Testis (tissue), 5 donors: ENCODE measurements at places on chromosomes 3 and 15.

- DNase-seq = no peak
Observed at GRCh38 chr3:65712140-65712539, 326.6 kb downstream of the MAGI1 start.

- no peak for DNase-seq
Observed at GRCh38 chr3:46943237-46944187, 33.0 kb downstream of the CCDC12 start.

DNA sequence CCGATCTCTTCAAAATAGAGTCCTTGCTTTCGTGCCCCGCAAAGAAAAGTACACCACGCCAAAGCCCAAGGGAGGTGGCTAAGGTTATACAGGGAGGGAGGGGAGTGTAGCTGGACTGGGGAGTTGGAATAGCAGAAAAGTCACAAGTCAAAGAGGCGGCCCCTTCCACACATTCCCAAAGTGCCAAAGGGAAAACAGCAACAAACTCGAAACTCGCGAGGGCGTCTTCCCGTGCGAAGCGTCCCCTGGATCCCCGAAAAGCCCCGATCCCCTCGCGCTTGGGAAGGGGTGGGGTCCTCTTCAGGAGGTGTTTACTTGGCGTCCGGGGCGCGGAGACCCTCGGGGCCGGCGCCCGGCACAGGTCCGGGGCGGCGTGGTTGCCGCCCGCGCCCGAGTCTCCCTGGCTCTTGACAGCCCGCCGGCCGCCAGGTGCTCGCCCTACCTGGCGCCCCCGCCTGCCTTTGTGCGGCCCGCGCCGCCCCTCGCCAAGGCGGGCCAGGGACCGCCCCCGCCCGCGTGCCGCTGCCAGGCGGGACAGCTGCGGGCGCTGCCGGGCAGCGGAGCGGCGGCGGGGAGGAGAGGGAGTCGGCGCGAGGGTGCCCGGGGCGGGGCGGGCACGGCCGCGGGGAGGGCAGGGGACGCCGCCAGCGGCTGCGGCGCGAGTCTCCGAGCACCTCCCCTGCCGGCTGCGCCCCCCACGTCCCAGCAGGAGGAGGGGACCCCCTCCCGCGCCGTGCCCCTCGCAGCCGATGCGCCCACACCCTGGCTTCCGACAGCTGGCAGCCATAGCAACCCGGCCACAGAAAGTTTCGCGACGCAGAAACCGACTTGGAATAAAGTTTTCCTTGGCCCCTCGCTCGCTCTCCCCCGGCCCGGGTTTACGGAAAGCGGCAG, 966 bp downstream of the MYO1E start:
- peak; percentile 28 for DNase-seq

- no peak for DNase-seq
Observed at GRCh38 chr15:61857169-61857829, 202.9 kb downstream of the VPS13C start.

GRCh38 chr3:186241910-186242821, 119.9 kb downstream of the DGKG start:
- DNase-seq = peak; percentile 77
